ENCODE measurements at places on chromosomes 3 and 15.

DNA sequence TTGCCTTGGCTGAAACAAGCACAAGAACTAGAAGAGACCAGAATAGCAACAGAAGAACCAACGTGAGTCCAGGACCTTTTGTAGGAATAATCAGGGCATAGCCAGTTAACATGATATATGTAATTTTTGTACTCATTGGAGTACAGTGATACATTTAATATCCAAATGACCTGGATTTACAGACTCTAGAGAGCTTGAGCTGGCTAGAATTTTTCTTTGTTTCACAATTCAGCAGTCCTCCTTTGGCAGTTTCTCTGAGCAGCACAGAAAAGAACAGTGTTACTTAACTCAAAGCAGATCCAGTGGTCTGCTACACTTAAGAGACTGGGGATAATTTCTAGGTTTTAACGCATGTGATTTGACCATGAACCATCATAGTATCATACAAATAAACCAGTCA, 245.7 kb downstream of the ADAMTSL3 start:
- DNase-seq, result no peak

- no peak for DNase-seq
Observed at GRCh38 chr15:37819191-37819590, 115.2 kb upstream of the TMCO5A start.

DNA sequence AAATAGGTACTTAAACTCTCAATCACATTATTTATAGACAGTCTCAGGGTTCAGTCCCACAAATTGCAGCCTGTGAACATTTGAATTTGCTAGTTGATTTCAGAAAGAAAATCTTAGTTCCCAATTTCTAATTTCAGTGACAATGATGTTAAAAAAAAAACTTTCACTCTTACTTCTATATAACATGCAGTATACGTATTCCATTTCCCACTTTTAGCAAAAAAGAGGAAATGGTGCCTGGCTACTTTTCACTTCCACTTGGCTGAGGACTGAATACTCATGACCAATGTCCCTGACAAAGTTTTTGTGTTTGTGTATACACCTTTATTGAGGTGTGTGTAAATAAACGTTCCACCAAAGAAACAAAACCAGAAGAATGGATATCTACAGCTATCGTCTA, 32.1 kb upstream of the XCR1 start:
- no peak for DNase-seq

DNA sequence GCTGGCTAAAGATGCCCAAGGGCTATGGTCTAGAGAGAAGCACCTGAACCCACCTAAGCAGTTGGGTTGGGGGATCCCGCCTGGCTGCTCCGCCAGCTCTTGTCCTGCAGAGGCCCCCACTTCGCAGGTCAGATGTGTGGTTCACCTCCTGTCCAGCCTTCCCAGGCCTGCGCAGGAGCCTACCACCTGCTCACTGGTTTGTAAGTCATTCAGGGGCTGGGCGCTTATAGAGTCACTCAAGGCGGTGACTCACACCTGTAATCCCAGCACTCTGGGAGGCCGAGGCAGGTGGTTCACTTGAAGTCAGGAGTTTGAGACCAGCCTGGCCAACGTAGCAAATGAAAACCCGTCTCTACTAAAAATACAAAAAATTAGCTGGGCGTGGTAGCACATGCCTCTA, 3.9 kb upstream of the FURIN start:
- DNase-seq, result no peak

- DNase-seq, result no peak
Observed at GRCh38 chr3:10930666-10931040, 61.9 kb upstream of the SLC6A1 start.

DNA sequence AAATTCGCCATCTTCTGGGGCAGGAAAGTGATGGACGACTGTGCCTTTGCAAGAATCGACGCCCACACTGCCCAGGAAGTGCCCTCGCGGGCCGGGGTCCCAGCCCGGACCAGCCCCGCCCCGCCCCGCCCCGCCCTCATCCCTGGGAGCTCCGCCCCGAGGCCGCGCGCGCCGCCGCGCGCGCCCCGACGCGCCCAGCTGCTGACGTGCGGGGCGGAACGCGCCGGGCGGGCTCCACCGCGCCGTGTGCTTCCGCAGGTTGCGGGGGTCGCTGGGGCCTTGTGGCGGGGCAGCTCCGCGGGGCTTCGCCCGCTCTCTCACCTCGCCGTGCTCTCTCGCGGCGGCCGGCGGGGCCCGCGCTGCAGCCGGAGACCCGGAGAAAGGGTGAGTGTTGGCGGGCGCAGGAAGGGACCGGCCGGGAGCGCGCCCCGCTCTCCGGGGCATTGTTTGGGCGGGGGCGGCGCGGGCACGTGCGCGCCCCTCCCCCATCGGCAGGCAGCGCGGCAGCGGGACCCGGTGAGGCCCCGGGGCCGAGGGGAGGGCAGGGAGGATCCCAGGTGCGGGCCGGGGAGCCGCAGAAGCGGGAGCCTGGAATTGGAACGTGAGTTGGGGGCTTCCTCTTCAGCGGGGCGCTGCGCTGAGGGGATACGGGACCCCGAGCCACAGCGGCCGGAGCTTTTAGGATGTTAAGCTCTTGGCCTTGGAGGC, at the start of gene YEATS2:
YEATS2 (plus strand) TSS at position 188 of the 708 bp plus-strand sequence. CDS start 17,366 bp downstream, outside the sequence.
- peak; percentile 71 for DNase-seq

DNA sequence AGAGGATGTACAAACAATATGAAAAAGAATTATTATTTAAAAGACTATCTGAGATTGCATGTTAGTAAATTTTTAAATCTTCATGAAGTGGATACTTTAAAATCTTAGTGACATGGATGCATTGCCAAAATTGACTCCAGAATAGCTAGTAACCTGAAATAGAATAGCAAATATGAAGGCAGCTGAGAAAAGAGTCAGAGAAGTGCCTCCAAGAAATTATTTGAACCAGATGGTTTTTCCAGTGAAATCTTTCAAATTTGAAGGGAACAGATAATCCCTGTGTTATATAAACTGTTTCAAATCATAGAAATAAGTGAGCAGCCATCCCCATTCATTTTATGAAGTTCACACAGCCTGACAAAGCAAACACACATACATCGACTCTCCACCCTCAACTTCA, 29.6 kb downstream of the FSIP1 start:
- no peak for DNase-seq

- DNase-seq, result no peak
Observed at GRCh38 chr15:49606594-49606993, 14.0 kb downstream of the FAM227B start.

GRCh38 chr3:31357451-31357850, 175.3 kb upstream of the STT3B start:
- no peak for DNase-seq

DNA sequence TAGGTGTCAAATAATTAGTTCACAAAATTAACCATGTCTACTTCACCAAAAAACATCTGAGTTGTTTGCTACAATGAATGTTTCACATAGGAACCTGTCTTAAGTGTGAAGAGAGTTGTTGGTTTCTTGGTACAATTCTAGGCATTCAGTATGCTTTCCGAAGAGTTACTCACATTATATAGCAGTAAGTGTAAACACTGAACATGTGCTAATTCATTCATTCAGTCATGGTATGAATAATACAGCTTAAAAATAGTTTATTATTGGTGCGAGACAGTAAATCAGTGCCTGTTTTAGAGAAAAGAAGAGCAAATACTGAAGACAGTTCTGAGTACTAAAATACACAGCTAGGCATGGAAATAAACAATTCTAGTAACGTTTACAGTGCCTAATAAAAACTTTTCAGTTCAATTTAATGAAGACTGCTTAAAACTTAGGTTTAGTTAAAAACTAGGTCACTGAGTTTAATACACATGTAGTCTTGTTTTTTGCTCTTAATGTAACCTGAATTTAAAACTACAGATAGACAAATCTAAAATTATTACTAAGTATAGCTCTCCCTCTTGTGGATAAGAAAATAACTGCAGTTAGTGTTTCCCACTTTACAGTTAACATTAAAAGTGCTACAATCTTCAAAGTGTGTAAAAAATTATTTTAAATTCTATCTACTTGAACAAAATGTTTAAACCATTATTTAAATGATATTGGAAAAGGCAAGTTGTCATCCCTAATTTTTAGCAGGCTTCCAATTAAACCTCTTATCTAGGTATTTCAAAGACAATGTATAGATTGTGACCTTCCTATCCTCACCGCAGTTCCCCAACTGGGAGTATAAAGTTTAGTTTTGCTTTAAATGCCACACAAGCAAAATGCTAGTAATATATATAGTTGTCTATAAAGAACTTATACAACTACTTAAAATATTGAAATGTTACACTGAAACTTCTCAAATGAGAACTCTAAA, 20.1 kb upstream of the ZCWPW2 start:
- DNase-seq, result peak; percentile 72

DNA sequence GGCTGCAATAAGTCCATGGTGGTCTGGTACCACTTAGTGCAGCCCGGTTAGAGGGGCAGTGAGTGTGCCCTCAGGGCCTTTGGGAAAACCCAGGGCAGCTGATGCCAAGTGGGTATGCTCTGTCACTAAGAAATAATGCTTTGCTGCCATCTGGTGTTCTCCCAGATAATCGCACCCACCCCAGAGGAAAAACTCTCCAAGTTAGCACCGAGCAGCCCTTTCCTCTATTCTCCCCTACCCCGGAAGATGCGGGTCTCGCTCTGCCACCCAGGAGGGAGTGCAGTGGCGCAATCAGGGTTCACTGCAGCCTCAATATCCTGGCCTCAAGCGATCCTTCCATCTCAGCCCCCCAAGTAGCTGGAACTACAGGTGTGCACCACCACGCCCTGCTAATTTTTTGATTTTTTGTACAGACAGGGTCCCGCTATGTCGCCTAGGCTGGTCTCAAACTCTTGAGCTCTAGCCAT, 21.3 kb upstream of the DAPK2 start:
- DNase-seq, result peak; percentile 74

GRCh38 chr3:179174316-179174715, 26.2 kb downstream of the PIK3CA start:
- no peak for DNase-seq

GRCh38 chr3:8298021-8298954, 203.3 kb upstream of the LMCD1 start:
- DNase-seq, result no peak

GRCh38 chr15:36841193-36841592, 259.2 kb downstream of the MEIS2 start:
- DNase-seq, result no peak

DNA sequence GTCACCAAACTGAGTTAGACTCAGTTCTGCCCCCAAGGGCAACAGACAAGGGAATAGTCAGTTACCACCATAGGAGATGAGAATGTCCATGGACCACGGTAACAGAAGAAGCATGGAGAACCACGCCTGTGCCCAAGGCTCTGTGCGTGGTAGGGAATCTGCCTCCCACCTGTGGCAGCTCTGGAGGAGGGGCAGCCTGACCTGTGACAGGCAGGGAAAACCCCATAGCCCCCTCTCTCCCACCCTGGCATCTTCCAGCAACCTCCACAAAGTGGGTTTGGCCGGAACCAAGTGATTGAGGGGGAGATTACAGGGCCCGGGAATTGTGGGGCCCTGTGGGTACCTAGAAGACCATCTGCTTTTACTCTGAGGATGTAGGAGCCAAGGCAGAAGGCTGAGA, 14.3 kb upstream of the LTF start:
- no peak for DNase-seq

DNA sequence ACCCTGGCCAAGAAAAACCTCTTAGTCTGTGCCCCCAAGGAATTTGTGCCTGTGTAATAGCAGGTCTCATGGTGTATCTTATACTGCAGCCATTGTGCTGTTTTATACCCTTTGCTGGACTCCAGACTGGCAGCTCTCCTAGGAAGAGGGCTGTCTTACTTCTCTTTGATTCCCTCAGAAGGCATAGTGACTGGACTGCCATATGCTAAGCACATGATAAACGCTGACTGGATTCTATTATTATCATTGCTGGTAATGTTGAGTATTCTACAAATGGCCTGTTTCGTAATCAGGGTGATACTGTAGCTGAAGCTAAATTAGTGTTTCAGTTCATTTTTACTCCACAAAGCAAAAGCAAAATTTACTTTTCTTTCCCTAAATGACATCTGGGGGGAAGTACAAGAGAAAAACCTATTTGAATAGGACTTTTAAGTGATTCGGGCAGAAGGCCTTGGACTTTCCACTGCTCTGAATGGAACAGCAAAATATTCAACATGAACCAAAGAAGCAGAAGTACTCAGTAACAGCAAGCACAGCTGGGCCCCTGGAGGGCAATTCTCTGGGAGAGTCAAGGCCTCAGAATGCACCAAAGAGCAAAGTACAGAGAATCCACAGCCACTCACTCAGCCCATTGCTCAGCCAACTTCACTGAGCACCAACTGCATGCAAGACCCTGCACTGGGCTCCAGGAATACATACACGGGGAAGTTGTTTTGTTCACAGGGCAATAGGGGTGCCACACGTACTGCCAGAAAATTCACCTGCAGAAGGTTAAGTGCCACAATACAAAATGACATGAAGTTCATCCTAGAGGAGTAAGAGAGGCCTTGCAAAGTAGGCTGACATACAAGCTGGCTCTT, 7.9 kb upstream of the BCL2A1 start:
- peak; percentile 48 for DNase-seq

DNA sequence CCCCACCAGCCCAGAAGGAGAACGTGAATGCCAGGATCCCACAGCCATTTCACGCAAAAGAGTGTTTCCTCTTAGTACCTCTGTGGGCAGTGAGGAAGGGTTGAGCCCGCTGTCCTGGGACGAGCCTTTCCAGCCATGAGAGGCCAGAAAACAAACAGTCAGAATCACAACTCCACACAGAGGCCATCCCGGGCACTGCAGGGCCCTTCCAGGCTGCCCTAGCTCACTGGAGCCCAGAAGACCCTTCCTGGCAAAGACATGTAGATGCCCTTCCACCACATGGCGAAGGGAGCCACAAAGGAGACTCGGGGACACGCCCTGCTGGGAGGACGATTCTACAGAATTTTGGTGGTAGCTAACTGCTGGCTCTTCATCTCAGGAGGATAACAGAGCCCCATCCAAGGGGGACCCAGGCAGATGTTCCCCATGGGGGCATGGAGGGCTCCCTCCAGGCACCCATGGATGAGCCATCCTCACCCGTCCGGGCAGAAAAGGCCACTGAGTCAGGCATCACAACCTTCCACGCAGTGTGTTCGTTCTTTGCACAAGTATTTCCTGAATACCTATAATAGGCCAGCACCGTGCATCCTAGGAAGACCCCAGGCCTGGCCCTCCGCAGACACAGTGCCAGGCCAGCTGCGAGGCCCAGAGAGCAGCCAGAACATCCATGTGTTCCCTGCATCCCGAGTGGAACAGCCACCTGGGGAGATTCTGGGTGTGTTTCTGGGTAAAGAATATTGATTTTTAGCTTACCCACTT, 47.2 kb downstream of the SLC12A8 start:
- no peak for DNase-seq

- no peak for DNase-seq
Observed at GRCh38 chr3:187963677-187964385, 190.1 kb upstream of the LPP start.

DNA sequence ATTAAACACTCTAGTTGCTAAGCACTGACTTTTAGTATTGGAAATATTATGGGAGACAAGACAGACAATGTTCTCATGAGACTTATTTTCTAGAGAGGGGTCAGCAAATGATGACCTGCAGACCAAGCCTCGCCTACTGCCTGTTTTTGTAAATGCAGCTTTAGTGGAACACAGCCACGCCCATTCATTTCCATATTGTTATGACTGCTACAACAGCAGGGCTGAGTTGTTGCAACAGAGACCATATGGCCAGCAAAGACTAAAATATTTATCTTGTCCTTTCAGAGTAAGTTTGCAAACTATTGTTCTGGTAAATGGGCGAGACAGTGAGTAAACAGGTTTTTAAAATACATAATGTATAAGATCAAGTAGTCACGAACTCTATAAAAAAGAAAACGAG, 570.2 kb downstream of the NTRK3 start:
- DNase-seq, result no peak
